A549 treated with Mapracorat at 1 μM for 4 hours (cell line): ENCODE measurements at places on chromosomes 12 and 14. TPM values are rescaled to one million over a fixed set of nuclear protein-coding genes. Genes with fewer than 3 reads are reported as not detected.

The EIF2S3B gene
- 0.52 to 0.93 TPM (median 0.74 TPM) in 5 replicates for total RNA-seq

The SERPINA6 gene
- 0.81 to 1.6 TPM (median 0.88 TPM) in 5 replicates for total RNA-seq

The MANSC4 gene
- not detected in 5 replicates for total RNA-seq

The RFX4 gene
- total RNA-seq: not detected in 5 replicates

The MYH6 gene
- total RNA-seq: 0.03 to 0.11 TPM (median 0.06 TPM) in 4 of 5 replicates, not detected in the other

The CD163L1 gene
- total RNA-seq: 0.38 to 0.72 TPM (median 0.49 TPM) in 5 replicates

The HOXC6 gene
- 3.4 to 5.5 TPM (median 5.1 TPM) in 5 replicates for total RNA-seq

The IFNG-AS1 gene
- total RNA-seq: not detected in 5 replicates

The KCNH3 gene
- total RNA-seq: 1.5 to 2.6 TPM (median 2.3 TPM) in 5 replicates

The LBHD2 gene
- total RNA-seq: 0.21 to 0.56 TPM (median 0.26 TPM) in 4 of 5 replicates, not detected in the other

The TMEM132C gene
- not detected in 5 replicates for total RNA-seq

The GALNT8 gene
- not detected in 5 replicates for total RNA-seq

The STYX gene
- total RNA-seq: 5.1 to 6.2 TPM (median 5.5 TPM) in 5 replicates

The TPPP2 gene
- total RNA-seq: not detected in 5 replicates

The OR4K14 gene
- total RNA-seq: not detected in 5 replicates

The DIO3 gene
- total RNA-seq: not detected in 5 replicates

The DHRS4L2 gene
- 25.5 to 34.0 TPM (median 29.6 TPM) in 5 replicates for total RNA-seq

The TMEM119 gene
- total RNA-seq: 0.06 to 0.12 TPM in 2 of 5 replicates, not detected in the others

The CHMP4A gene
- 75.9 to 98.1 TPM (median 81.6 TPM) in 5 replicates for total RNA-seq
